ENCODE measurements at places on chromosomes 5 and 9. TPM values are rescaled to one million over a fixed set of nuclear protein-coding genes. Genes with fewer than 3 reads are reported as not detected.

BNIP1 gene
- 11.6 TPM for total RNA-seq

GRCh38 chr5:151733358-151734063 is 24.9 kb downstream of the ATOX1 start:
- no peak for DNase-seq

DRD1 gene
- not detected for total RNA-seq

DNA sequence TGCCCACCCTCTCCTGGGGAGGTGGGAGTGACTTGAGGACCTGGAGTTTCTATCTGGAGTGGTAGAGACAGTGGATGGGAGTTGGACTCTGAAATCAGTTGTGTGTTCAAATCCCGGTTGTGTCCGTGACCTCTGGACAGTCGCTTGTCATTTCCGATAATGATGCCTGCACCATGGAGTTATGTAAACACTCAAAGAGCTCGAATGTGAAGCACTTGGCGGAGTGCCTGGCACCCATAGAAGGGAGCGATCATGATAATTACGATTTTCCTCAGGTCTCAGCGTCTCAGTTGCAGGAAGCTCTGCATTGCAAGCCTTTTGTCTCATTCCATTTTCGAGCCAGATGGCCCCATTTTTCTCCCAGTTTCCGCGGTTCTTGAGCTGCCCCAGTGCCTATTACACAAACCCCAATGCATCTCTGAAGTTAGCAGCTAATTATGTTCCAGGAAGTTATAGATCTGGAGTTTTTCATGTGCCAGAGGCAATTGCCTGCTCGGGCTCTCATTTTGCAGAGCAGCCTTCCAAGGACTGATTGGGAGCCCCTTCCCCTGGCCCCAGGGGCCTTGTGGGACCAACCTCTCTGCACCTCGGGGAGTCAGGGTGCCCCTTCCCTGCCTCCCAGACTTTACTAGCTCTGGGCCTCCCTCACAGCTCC is 175.5 kb upstream of the MVB12B start:
- DNase-seq = peak; percentile 32

DNA sequence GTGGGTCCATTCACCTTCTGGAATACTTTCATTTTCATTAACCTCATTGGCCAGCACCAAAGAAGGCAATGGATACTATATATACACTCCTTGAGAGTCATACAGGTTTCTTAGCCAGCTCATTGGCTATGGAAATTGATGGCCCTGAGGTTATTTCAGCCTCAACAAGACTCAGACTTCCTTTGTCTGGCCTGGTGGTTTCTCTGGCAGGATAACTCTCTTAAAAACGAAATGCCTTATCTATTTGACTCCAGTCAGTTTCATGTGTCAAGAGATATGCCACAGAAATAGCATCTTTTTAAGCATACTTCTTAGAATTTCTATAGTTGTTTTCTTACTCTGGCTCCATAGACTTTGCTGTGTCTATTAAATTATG is 28.9 kb downstream of the CDH9 start:
- no peak for DNase-seq

CYLC2 gene
- total RNA-seq = not detected

GRCh38 chr9:124088476-124088837 is 76.9 kb downstream of the LHX2 start:
- DNase-seq = no peak

DNA sequence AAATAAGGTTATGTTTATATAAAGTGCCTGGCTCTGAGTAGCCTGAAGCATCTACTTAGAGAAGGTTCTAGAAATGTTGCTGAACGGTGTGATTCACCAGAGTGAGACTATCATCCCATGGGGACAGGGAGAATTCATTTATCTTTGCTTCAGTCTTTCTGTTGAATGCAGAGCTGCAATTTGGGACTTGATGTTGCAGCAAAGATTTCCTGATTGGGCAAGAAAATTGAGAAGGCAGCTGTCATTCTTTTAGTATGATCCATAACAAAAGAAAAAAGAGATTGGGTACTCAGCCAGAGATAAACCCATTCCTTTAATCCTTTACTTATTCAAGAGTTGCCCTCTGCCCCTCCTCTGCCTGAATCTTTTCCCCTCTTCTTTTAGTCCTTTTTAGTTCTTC is 456.3 kb upstream of the WWC1 start:
- no peak for DNase-seq

PIP5KL1 gene
- not detected for total RNA-seq

DNA sequence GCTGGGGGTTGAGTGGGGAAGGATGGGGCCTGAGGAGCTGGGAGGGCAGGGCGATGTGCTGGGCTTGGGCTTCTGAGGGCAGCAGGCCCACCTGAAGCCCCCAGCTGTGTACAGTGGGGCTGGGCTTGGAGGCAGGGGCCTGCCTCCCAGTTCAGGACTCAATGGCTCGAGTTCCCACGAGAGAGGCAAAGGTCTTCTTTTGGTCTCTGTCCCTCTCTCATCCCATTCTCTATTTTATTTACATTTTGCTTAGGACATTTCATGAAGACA is 180.6 kb downstream of the MACROH2A1 start:
- peak; percentile 50 for DNase-seq

ROPN1L gene
- not detected for total RNA-seq

DNA sequence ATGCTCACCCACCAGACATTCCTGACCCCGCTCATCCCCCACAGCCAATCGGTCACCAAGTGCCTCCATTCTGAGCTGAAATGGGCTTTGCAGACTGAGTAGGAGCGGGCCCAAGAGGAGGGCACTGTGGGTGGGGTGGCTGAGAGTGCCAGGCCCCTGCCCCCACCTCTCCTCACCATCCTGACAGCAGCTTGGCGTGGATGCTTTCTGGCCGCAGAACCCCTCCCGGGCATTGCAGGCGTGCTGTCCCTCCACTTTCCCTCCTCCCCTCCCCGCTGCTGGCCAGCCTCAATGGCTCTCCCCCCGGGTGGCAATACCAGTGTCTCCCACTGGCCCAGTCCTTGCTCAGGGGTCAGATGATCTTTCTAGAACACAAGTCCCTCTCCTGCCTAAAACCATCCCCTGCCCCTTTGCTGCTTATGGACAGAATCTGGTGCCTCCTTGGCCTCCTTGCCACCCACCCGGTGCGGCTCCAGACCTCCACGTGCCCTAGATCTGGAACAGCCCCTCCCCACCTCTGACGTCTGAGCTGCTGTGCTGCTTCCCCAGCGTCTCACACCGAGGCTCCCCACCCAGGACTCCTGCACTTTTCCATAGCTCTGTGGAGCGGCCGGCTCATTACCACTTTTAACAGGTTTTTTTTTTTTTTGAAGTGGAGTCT is 6.1 kb downstream of the FLT4 start:
- DNase-seq = no peak

Measured in right atrium auricular region (tissue), 2 donors.